IPS DF 19.7 (cell line): ENCODE measurements at places on chromosomes 3 and 15.

GRCh38 chr15:80483725-80484161, 79.6 kb downstream of the ARNT2 start:
- no peak for DNase-seq

DNA sequence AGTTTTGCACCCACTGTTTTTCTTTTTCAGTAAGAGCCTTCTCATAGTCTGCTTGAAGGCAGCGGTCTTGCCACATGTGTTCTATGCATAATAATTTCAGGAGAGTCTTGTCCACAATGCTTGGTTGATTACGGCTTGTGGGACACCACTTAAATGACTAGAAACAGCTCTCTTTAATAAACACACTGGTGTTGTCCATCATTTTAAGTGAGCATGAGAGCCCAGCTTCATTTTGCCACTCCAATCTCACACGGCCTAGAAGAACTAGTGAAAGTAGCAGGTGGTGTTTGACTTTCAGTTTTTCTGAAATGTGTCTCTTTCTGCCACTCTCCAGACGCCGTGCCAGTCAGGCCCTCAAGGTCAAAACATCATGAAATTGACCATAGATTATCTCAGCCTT, 292.1 kb downstream of the LPP start:
- no peak for DNase-seq

DNA sequence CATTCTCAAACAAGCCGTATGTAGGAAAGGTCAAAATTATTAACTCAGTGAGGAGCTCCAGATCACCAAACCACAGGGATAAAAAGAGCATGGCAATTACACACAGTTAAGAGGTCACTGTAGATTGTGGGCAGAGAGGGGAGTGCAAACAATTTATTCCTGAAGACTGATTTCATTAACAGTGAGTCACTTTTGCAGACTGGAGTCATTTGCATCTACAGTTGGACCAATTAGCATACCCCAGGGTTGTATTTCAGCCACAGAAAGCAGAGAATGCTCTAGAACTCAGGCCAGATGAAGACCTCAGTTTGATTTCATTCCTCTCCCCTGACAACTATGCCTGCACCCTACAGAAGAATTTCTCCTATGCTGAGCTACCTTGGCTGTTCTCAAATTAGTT, 40.1 kb downstream of the SETMAR start:
- no peak for DNase-seq

DNA sequence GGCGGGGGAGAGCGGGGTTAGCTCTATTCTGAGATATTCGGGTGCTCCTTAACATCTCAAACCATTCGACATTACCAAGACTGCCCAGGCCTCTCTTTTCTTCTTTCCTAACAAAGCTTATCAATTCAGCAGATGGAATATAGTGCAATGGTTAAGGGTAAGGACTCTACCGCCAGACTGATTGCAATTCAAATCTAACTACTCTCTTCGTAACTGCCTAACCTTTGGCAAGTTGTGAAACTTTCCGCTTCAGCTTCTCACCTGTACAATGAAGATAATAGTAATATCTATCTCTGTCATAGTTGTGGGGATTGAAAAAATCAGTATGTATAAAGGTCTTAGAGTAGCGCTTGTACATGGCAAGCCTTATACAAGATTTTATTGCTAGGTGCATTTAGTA, 972 bp downstream of the UBA5 start:
- no peak for DNase-seq

DNA sequence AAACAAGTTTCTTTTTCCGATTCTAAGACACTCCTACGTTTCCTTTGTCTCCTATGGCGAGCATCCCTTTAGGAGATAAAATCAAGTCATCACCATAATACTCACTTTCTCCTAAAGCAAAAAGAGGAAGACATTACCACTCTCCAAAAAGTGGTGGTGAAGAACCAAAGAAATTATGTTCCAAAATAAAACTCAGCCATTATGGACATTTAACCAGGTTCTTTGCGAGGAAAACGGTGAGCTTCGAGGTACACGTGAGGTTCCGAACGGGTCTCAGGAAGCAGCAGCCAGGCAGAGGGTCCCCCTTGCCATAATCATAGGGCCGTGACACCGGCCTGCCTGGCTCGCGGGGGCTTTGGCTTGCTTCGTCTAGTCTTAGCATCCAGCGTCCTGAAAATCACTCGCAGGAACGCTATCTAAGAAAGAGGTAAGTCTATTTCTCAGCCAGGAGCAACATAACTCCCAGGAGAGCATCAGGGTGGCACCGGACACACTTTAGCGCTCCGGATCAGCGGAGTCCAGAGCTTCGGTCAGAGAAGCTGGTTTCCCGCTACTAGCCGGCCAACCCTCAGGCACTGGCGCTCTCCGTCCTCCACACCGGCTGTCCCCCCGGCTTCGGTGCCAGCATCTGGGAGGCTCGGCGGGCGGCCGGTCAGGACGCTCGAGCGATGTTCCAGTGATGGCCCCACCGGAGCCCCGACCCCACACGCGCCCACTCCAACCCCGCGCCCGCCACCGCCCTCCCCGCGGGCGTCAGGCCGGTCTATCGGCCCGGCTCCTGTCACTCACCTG, 581 bp downstream of the IP6K1 start:
- no peak for DNase-seq
